Activated T-cell treated with anti-CD3 and anti-CD28 coated beads, Interleukin-2, amount 50 U/mL, for 72 hours (primary cell): ENCODE measurements at places on chromosomes 4 and X.

DNA sequence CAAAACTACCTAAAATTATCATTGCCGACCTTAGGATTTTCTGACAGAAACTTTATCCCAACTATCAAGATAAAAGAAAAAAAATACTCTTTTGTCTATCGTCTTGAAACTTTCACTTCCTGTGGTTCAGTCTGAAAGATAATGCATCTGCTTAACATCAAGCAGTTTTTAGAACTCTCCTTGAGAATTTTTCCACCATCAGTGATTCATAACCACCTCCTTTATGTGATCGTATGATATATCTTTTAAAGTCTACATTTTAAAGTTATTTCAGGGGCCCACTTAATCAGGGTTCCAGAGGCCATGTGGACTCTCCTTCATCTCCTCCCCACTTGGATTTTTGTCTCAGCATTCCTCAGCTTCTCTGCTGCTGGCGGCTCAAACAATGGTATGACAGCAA lies 272.8 kb upstream of the TENM3 start:
- no peak for DNase-seq

DNA sequence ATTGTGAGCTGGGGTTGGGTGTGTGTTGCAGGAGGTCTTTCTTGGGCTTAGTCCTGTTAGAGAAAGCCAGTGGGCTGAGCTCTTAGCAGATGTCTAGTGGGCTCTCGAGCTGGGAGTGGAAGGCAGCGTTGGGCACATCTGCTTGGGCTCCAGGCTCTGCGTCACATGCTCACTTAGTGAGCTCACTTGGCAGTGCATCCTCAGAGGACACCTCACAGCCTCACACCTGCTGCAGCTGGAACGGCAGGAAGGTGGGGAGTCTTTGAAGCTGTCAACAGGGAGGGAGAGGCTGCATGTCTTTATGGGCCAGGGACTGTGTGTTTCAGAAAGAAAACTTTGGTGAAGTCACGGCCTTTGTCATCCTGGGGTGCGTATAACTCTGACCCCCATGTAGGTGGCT lies 82.2 kb downstream of the PSAPL1 start:
- DNase-seq: no peak

- no peak for DNase-seq
Observed at GRCh38 chr4:108570993-108571569, 49.3 kb upstream of the RPL34 start.

- DNase-seq: no peak
Observed at GRCh38 chr4:1415681-1415981, 9.4 kb upstream of the NKX1-1 start.

DNA sequence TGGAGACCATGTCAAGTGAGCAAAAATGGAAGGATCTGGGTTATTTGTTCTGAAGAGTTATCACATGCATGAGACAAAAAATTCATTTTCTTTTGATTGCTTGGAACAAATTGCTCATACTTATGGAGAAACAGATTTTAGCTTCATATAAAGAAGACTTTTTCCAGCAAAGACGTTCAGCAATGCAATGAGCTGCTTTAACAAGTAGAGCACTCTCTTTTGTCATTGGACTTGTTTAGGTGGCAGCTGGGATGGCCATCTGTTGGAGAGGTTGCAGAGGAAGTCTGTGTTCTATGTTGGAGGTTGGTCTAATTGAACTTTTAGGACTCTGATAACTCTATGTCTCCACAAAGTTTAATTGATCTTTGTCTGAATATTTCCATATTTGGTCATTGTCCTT lies 19.9 kb upstream of the CEP135 start:
- no peak for DNase-seq

DNA sequence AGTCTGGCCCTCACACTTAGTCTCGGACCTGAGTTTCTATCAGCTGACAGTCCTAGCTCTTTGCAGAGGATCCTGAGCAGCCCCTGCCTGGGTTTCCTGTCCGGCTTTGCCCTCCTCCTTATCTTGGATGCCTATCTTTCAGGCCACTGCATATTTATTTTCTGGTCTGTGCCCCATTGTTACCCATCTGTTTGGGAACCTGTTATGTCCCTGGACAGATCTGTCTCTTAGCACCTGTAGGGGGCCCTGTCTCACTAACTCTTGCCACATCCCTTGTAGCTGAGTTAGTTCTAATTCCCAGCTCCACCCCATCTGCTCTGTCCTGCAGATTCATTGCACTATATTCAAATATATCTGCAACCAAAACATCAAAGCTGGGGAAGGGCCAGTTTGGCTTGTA lies 514.9 kb upstream of the LCORL start:
- DNase-seq: no peak
